Mesothelial cell of epicardium (in vitro differentiated cells): ENCODE measurements at places on chromosomes 12 and 14.

GRCh38 chr12:15323480-15323879 lies 1.2 kb downstream of the PTPRO start:
- no peak for DNase-seq

DNA sequence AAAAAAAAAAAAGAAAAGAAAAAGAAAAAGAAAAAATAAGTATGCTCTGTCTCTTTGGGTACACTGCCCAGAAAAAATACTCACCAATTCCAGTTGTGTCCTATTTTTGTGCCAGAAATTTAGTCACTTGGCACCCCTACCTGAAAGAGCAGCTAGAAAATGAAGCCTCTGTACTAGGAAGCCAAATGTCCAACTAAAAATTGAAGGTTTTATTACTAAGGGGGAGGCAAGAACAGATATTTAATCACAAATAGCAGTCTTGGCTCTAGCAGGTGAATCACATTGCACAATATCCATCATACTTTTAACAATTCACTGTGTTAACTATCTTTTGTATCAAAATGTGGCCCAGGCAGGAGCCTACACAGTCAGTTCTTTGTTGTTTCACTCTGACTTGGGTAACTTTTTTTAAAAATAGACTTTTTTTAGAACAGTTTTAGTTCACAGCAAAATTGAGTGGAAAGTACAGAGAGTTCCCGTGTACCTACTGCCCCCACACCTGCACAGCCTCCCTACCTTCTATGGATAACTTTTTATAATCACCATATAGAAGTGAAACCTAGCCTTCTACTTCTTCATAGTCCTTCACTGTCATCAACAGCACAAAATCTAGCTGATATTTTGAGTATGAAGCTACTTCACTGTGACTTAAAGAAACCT lies 87.1 kb upstream of the ATF7IP start:
- DNase-seq, result no peak

DNA sequence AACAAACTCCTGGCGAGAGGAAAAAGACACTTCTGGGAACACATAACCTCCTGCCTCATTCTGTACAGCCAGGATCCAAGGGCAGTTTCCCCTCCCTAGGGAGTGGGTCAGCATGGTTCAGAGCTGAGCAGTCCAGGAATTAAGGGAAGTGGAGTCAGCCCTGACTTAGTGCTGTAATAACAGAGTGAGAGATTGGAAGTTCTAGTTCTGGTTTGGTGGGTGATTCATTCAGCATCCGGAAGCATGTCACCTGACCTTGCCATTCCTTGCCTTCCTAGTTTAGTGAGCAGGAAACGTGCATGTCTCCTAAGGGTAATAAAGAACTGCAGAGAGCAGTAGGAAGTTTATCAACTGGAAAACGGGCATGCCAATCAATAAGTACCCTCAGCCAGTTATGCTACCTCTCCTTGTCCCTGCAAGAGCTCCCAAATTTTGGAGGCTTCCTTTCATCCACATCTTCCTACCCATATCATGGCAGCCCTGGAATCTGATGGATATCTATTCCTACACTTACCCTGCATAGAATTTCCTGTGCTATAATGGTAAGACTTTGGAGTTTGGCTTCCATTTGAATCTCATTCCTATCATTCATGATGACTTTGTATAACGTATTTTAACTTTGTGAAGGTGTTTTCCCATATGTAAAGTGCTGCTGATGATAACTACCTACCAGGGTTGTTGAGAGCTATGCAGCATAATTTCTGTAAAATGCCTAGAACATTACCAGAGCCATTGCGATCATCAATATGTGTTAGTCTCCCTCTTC lies 28.5 kb upstream of the MAGOHB start:
- no peak for DNase-seq

- no peak for DNase-seq
Observed at GRCh38 chr12:30884799-30885198, 41.7 kb upstream of the TSPAN11 start.

DNA sequence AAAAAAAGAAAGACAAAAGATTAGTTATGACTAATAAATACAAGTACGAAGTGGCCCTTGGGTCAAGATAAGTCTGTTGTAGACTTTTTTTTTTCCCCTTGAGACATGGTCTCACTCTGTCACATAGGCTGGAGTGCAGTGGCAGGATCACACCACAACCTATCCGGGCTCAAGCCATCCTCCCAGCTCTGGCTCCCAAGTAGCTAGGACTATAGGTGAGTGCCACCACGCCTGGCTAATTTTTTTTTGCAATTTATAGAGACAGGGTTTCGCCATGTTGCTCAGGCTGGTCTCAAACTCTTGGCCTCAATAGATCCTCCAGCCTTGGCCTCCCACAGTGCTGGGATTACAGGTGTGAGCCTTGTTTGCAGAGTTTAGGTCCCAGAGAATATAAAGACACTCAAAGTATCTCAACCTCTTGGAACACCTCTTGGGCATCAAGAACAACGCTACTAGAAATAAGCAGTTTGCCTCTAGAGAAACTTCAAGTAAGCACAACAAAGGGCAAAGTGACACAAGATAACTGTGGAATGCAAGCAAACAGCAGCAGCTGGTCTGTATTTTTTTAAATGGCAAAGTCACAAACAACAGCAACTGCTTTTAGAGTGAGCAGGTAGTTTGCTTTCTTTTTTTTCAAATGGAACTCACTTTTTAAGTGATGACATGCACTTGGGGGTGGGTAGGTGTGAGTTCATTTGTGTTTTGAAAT lies 3.9 kb upstream of the MDM2 start:
- DNase-seq, result no peak

DNA sequence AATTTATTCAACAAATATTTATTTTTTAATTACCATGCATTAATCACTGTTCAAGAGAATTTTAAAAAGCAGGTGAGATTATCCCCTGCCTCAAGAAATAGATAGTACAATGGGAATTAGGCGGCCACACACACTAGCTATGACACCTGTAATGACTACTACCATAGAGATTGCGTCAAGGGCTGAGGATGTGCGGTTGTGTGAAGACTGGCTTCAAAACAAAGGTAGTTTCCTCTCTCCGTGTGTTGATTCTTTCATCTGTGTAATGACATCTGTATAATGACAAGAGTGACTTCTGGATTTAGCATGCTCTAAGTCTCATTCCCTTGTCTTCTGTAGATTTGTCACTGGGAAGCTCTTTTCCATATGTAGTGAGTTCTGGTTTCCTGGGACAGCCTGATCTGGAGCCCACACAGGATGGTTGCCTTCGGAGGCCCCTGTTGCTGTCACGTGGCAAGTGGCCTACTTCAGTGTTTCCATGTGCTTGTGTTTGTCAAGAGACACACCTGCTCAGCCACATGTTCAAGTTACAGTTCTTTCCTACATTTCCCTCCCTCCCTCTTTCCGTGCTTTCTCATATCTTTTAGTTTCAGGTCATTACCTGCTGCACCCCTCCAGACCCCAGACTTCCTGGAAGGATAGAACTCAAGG lies 64.3 kb downstream of the GALNT8 start:
- DNase-seq, result no peak

DNA sequence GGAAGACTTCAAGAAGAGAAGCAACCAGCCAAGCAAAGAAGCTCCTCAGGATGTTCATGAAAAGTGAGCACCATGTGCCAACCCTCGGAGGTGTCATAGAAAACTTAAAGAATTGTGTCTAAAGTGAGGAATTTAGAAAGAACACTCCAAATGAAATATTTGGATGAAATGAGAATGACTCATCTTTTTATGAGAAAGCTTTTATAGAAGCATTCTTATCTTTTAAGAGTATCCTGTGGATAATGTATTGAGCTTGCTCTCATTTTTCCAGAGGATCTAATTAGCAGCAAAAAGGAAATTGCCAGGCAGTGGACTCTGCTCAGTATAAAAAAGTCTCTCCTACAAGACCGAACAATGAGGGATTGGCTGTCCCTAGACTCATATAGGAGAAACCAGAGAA lies 454.9 kb downstream of the LRIG3 start:
- no peak for DNase-seq
